Sigmoid colon (tissue), 7 donors: ENCODE measurements at places on chromosomes 5 and 9. TPM values are rescaled to one million over a fixed set of nuclear protein-coding genes. Genes with fewer than 3 reads are reported as not detected.

CEL gene
- polyA plus RNA-seq = 4.8 TPM

SPOUT1 gene
- 28.1 TPM for polyA plus RNA-seq

FBXL7 gene
- 2.7 TPM for polyA plus RNA-seq

EPB41L4B gene
- polyA plus RNA-seq = 41.8 TPM

SPARC gene
- 70.9 TPM for polyA plus RNA-seq

OLFM1 gene
- 4.2 TPM for polyA plus RNA-seq

IFNA13 gene
- not detected for polyA plus RNA-seq

PROB1 gene
- polyA plus RNA-seq = 1.8 TPM

ZDHHC11B gene
- polyA plus RNA-seq = not detected

IL5 gene
- polyA plus RNA-seq = not detected

ARSI gene
- not detected for polyA plus RNA-seq

FGF18 gene
- polyA plus RNA-seq = 0.36 TPM

ENC1 gene
- 4.4 TPM for polyA plus RNA-seq

GMCL2 gene
- not detected for polyA plus RNA-seq

RASEF gene
- polyA plus RNA-seq = 24.0 TPM

PCDHGA6 gene
- polyA plus RNA-seq = 0.85 TPM

BRD8 gene
- polyA plus RNA-seq = 13.4 TPM

SPINK4 gene
- 121 TPM for polyA plus RNA-seq

NDUFS4 gene
- 163 TPM for polyA plus RNA-seq

SLC6A7 gene
- polyA plus RNA-seq = 0.60 TPM

CNTNAP3 gene
- under 0.01 TPM for polyA plus RNA-seq

MAMDC2 gene
- polyA plus RNA-seq = 5.3 TPM

PCDHA1 gene
- not detected for polyA plus RNA-seq

PRDM9 gene
- not detected for polyA plus RNA-seq

EIF4EBP3 gene
- polyA plus RNA-seq = 37.2 TPM

LECT2 gene
- polyA plus RNA-seq = not detected
